ENCODE measurements at places on chromosomes 4 and X.

DNA sequence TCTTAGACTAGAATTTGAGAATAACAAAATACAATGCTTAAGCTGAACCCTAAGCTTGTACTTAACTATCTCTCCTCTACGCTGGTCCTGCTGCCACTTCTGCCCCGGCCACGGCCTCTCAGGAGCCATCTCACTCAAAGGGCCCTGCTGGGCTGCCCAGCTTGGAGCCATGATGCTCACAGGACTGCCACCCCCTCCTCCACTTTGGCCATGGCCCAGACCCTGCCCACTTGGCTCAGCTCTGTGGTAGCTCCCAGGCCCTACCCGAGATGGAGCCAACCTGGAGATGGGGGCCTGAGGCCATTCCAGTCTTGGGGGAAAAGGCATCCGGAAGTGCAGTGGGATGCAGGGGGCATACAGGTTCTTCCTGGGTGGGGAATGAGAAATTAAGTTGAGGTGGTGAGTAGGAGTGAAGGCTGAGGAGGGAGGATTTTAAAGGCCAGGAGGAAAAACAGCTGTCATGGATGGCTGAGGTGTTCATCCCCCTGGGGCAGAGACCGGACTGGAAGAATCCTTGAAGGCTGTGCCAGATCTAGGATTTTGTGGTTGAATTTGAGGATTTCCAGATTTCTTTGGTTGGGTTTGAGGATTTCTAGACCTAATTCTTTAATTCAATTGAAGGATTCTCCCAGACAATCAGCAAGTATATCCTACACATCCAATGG is 824 bp downstream of the SASH3 start:
- H3K27ac ChIP-seq = peak overlapping the region; percentile 94
- H3K36me3 ChIP-seq = peaks cover 39% of the 10 kb centered on the region
- H3K27me3 ChIP-seq = no peaks in the 10 kb centered on the region
- H3K4me3 ChIP-seq = peak overlapping the region; percentile 93
- H3K4me1 ChIP-seq = peaks cover 59% of the 10 kb centered on the region
- DNase-seq = no peak

DNA sequence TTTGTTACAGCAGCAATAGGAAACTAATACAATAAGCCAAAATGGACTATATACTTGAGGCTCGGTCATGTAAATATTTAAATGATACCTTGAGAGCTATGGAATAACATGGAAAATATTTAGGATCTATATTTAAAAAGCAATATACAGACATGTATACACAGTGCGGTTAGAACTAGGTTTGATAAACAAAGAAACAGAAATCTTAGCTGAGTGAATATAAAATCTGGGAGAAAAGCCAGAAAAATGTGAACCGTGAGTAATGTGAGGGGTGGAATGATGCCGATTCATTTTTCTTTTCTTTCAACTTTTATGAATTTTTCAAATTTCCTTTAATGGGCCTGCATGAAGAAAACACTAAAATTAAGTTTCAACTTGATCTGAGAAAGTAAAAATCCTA is 104.1 kb downstream of the ATXN3L start:
- no peaks in the 10 kb centered on the region for H3K27me3 ChIP-seq
- no peak overlapping the region for H3K27ac ChIP-seq
- H3K4me1 ChIP-seq = peaks cover 2% of the 10 kb centered on the region
- DNase-seq = no peak

DNA sequence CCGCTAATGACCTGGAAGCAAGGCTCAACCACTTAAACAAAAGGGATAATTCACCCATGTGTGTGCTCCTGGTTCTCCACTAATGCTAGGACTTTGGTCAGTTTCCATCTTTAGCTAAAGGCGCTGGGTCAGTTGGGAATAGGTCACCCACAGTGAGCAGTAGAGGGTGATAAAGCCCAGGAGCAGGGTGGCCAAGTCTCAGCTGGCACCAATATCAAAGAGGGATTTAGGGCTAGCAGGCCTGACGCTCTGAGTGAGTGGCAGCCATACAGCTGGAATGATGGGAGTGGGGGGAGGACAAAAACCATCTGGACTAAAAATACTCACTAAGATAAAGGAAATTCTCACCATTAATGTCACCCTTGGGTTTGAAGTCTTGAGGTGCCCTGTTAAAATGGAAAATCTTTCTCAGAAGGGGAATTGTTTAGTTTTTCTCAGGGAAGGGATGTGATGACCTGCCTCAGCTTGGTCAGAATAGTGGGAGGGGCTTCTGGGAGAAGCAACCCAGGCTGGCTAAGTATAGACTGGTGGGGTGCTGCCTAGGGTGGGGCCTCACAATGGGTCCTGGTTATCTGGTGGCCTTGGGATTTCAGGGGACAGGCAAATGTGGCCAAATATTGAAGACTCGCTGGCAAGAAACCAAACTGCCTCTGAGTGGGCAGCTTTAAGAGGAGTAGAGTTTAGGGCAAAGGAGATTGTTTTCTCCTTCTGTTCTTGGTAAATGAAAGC is 47.1 kb downstream of the TSC22D3 start:
- H3K4me3 ChIP-seq = no peak overlapping the region
- peaks cover 17% of the 10 kb centered on the region for H3K4me1 ChIP-seq
- H3K27me3 ChIP-seq = no peaks in the 10 kb centered on the region
- no peak overlapping the region for H3K27ac ChIP-seq
- no peaks in the 10 kb centered on the region for H3K36me3 ChIP-seq
- no peak for DNase-seq

DNA sequence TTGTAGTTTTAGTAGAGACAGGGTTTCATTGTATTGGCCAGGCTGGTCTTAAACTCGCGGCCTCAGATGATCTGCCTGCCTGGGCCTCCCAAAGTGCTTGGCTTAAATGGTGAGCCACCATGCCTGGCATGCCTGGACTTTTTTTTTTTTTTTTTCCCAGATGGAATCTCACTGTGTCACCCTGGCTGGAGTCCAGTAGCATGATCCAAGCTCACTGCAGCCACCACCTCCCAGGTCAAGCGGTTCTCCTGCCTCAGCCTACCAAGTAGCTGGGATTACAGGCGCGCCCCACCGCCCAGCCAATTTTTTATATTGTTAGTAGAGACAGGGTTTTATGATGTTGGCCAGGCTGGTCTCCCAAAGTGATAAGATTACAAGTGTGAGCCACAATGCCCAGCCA is 8.4 kb downstream of the UBE2K start:
- H3K27ac ChIP-seq = no peak overlapping the region
- H3K4me1 ChIP-seq = peaks cover 43% of the 10 kb centered on the region
- H3K36me3 ChIP-seq = peaks cover 19% of the 10 kb centered on the region
- no peak overlapping the region for H3K4me3 ChIP-seq

DNA sequence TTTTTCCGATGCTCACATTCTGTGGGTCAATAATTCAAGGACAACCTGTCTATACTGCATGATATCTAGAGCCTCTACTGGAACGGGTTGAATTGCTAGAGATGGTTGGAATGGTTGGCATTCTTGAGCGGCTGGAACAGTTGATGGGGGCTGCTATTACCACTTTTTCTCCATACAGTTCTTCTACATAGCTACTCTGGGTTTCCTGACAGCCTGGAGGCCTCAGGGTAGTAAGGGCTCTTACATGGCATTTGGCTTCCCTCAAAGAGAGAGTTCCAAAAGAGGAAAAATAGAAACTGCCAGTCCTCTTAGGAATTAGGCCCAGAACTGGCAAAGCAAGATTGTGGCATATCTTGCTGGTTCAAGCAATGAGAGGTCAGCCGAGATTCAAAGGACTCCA is 53.1 kb downstream of the NAA11 start:
- H3K27ac ChIP-seq = no peak overlapping the region
- H3K4me1 ChIP-seq = no peaks in the 10 kb centered on the region
- no peak overlapping the region for H3K4me3 ChIP-seq
- H3K36me3 ChIP-seq = no peaks in the 10 kb centered on the region

GRCh38 chr4:32962100-32962499 is 2241.9 kb downstream of the PCDH7 start:
- no peaks in the 10 kb centered on the region for H3K36me3 ChIP-seq
- DNase-seq = no peak
- no peaks in the 10 kb centered on the region for H3K4me1 ChIP-seq
- H3K4me3 ChIP-seq = no peak overlapping the region
- H3K27me3 ChIP-seq = no peaks in the 10 kb centered on the region
- no peak overlapping the region for H3K27ac ChIP-seq

GRCh38 chr4:83890816-83891215 is 354.9 kb downstream of the GPAT3 start:
- no peaks in the 10 kb centered on the region for H3K27me3 ChIP-seq
- no peak for DNase-seq
- H3K4me3 ChIP-seq = no peak overlapping the region
- H3K4me1 ChIP-seq = no peaks in the 10 kb centered on the region
- H3K36me3 ChIP-seq = no peaks in the 10 kb centered on the region

DNA sequence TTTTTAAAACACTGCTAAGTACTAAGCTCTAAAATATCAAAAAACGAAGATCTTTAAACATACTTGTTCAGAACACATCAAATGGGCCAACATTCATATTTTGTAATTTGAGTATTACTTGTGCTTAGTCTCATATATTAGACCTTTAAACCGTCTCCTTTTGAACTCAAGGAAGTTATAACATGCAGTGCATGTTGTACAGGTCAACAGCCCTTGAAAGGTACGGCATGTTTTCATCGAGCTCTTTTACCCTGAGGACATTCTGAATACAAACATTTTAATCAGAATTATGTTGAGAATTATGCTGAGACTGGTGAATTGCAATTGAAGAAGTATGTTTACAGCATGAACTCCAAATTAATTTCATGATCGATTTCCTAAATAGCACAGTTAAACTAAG is 7.0 kb upstream of the ASB11 start:
- H3K27me3 ChIP-seq = no peaks in the 10 kb centered on the region
- DNase-seq = no peak
- H3K27ac ChIP-seq = no peak overlapping the region
- peaks cover 16% of the 10 kb centered on the region for H3K36me3 ChIP-seq
- no peak overlapping the region for H3K4me3 ChIP-seq

- no peak overlapping the region for H3K4me3 ChIP-seq
- DNase-seq = no peak
- H3K27me3 ChIP-seq = no peaks in the 10 kb centered on the region
- H3K27ac ChIP-seq = peak overlapping the region; percentile 75
- H3K4me1 ChIP-seq = peaks cover 14% of the 10 kb centered on the region
- peaks cover 6% of the 10 kb centered on the region for H3K36me3 ChIP-seq
Measured at GRCh38 chr4:74205559-74205958, 47.6 kb downstream of the MTHFD2L start.

DNA sequence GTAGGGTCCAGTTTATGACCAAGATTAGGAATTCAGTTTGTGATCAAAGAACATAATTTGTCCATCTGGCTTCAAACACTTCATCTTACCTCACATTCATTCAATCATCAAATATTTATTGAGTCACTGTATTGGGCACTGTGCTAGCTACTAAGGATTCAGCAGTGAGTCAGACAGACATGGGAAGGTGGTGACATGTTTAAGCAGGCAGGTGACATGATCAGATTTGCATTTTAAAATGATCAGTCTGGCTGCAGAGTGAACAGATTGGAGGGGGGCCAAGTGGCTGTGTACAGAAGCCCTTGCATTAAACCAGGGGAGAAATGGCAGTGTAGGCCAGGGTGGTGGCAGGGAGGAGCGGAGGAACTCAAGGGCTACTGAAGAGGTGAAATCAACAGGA is 25.1 kb upstream of the APLN start:
- H3K36me3 ChIP-seq = no peaks in the 10 kb centered on the region
- H3K27ac ChIP-seq = no peak overlapping the region
- H3K4me1 ChIP-seq = peaks cover 19% of the 10 kb centered on the region
- H3K4me3 ChIP-seq = no peak overlapping the region
- no peak for DNase-seq

- H3K27ac ChIP-seq = no peak overlapping the region
- H3K4me3 ChIP-seq = no peak overlapping the region
- H3K27me3 ChIP-seq = no peaks in the 10 kb centered on the region
- peaks cover 27% of the 10 kb centered on the region for H3K36me3 ChIP-seq
- DNase-seq = no peak
Measured at GRCh38 chr4:99879458-99879857, 14.8 kb downstream of the LAMTOR3 start.

GRCh38 chr4:135283934-135284333 is 1082.3 kb upstream of the PABPC4L start:
- no peaks in the 10 kb centered on the region for H3K4me1 ChIP-seq
- H3K27me3 ChIP-seq = no peaks in the 10 kb centered on the region
- no peak overlapping the region for H3K27ac ChIP-seq
- H3K4me3 ChIP-seq = no peak overlapping the region
- DNase-seq = no peak
- no peaks in the 10 kb centered on the region for H3K36me3 ChIP-seq

- H3K4me1 ChIP-seq = no peaks in the 10 kb centered on the region
- no peak overlapping the region for H3K27ac ChIP-seq
- peaks cover 1% of the 10 kb centered on the region for H3K27me3 ChIP-seq
- H3K4me3 ChIP-seq = no peak overlapping the region
- peaks cover 2% of the 10 kb centered on the region for H3K36me3 ChIP-seq
Measured at GRCh38 chrX:45602151-45602550, 401.5 kb upstream of the DIPK2B start.

- no peak overlapping the region for H3K27ac ChIP-seq
- H3K4me1 ChIP-seq = peaks cover 26% of the 10 kb centered on the region
- no peaks in the 10 kb centered on the region for H3K27me3 ChIP-seq
- H3K4me3 ChIP-seq = peak overlapping the region; percentile 24
- DNase-seq = no peak
Measured at GRCh38 chrX:154426916-154427770, 1.3 kb upstream of the ATP6AP1 start.

GRCh38 chr4:26220696-26221095 is 100.1 kb upstream of the RBPJ start:
- no peaks in the 10 kb centered on the region for H3K36me3 ChIP-seq
- H3K4me3 ChIP-seq = no peak overlapping the region
- H3K27ac ChIP-seq = no peak overlapping the region
- H3K4me1 ChIP-seq = no peaks in the 10 kb centered on the region

DNA sequence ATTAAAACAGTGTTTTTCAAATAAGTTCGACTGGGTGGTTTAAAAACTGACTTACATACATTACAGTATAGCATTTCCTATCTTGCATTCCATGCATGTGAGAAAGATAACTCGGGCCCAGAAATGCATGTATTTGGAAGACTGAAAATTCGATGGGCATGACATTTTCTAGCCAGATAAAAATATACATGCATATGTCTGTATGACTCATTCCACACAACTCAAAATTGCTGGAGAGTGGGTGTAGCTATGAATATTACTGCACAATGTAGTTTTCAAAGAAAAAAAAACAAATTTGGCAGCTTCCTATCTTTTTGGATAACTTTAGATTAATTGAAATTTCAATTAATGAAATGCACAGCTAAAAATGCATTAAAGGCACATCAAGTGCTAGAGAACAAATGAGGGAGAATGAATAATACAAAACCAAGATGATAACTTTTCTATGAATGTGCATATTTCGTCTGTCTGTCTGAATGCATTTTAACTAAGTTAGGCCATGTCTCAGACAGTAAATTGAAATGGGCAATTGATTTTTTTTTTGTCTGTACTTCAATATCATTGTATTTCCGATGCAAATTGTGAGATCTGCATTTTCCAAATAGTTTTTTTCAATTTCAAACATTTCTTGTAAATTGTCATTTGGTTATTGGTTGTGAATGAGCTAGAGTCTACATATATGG is 54.5 kb upstream of the GABRA2 start:
- no peaks in the 10 kb centered on the region for H3K36me3 ChIP-seq
- H3K4me1 ChIP-seq = no peaks in the 10 kb centered on the region
- no peak overlapping the region for H3K4me3 ChIP-seq
- H3K27ac ChIP-seq = no peak overlapping the region
- no peak for DNase-seq
- no peaks in the 10 kb centered on the region for H3K27me3 ChIP-seq

All from activated naive CD8-positive, alpha-beta T cell treated with anti-CD3 and anti-CD28 coated beads, Interleukin-2, amount 50 U/mL, for 24 hours (primary cell).